ENCODE measurements at places on chromosomes 2 and 18.

DNA sequence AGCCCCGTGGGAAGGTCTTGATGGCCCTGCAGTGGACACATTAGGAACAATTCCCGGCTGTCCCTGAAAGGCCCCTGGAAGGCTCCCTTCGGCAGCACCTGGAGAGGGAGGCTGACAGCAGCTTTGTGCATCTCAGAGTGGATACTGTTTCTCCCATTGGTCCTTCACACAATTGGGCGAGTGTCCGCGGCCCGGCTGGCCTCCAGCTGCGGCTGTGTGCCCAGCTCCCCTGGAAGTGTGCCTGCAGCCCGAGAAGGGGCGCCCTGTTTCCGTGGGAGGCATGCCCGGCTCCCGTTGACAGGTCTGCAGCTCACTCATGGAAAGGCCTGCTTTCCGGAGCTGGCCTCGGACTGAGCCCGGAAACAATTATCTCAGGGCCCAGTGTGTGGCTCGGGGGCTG lies 103.7 kb downstream of the LPIN1 start:
- H3K27me3 ChIP-seq = no peaks in the 10 kb centered on the region
- no peaks in the 10 kb centered on the region for H3K4me1 ChIP-seq
- no peak overlapping the region for H3K4me3 ChIP-seq
- no peak for DNase-seq
- no peaks in the 10 kb centered on the region for H3K36me3 ChIP-seq

- H3K4me3 ChIP-seq = no peak overlapping the region
- H3K4me1 ChIP-seq = no peaks in the 10 kb centered on the region
- H3K36me3 ChIP-seq = no peaks in the 10 kb centered on the region
- H3K27me3 ChIP-seq = no peaks in the 10 kb centered on the region
- DNase-seq = peak; percentile 43
- no peak overlapping the region for H3K27ac ChIP-seq
These were observed 601.0 kb downstream of the SLC4A3 start for GRCh38 chr2:220228310-220229006.

DNA sequence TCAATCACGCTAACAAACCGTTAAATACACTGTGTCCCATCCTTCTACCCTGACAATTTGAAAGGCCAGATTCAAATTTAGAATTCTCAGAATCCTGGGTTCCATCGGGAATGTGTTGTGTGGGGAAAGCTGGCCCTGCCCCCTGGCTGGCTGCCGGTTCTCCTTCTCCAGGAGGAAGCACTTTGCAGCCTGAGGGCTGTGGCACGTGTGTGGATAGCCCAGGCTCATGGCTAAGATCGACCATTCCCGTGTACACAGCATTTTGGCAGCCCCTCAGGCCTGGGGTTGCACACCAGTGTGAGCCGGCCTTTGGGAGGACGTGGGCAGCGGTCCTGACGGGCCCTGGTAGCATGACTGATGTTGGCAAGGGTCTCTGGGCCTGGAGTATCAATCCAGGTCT lies 51.0 kb upstream of the ROCK2 start:
- no peak for DNase-seq
- no peak overlapping the region for H3K27ac ChIP-seq
- H3K36me3 ChIP-seq = no peaks in the 10 kb centered on the region
- H3K4me1 ChIP-seq = peaks cover 2% of the 10 kb centered on the region
- H3K4me3 ChIP-seq = no peak overlapping the region
- H3K27me3 ChIP-seq = no peaks in the 10 kb centered on the region

GRCh38 chr2:146240391-146240790 lies 1604.4 kb upstream of the ACVR2A start:
- no peak overlapping the region for H3K27ac ChIP-seq
- no peak overlapping the region for H3K4me3 ChIP-seq
- no peaks in the 10 kb centered on the region for H3K36me3 ChIP-seq

- H3K4me1 ChIP-seq = no peaks in the 10 kb centered on the region
- no peaks in the 10 kb centered on the region for H3K36me3 ChIP-seq
- no peak overlapping the region for H3K27ac ChIP-seq
- H3K4me3 ChIP-seq = no peak overlapping the region
- H3K27me3 ChIP-seq = no peaks in the 10 kb centered on the region
These were observed 142.6 kb upstream of the ITGA4 start for GRCh38 chr2:181314551-181314950.

DNA sequence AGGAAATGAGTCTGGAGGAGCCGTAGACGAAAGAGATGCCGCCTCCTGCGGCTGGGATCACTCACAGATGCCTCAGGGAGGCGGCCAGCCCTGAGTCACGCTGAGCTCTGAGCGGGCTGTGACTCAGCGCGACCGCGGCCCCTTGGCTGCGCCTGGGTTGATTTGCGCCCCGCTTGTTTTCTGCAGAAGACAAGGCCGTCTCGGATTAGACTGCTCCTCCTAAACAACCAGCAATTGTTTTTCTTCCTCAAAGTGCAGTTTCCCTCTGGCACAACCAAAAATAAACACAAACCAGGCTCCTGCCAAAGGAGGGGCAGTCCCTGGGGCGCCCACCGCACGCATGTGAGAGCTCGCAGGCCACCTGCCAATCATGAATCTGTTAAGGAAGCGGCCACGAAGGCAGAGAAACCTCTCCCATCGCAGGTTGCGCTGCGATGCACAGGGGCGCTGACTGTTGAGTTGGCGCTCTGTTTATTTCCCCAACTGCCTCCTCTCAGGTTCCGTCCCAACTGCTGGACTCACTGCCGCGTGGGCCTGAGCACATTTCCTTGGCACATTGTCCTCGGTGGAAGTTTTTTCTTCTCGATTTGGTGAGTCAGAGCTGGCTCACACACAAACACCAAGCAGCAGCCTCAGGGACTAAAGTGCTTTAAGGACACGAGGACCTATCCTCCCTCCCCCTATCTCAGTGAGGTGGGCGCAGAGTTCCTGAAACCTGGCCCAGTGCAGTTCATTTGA lies 85.2 kb upstream of the NDUFV2 start:
- H3K4me3 ChIP-seq = no peak overlapping the region
- no peaks in the 10 kb centered on the region for H3K4me1 ChIP-seq
- no peaks in the 10 kb centered on the region for H3K36me3 ChIP-seq
- peak overlapping the region; percentile 13 for H3K27ac ChIP-seq

- DNase-seq = no peak
- no peak overlapping the region for H3K4me3 ChIP-seq
- H3K27me3 ChIP-seq = no peaks in the 10 kb centered on the region
- no peak overlapping the region for H3K27ac ChIP-seq
- no peaks in the 10 kb centered on the region for H3K4me1 ChIP-seq
These were observed 35.8 kb downstream of the SCG2 start for GRCh38 chr2:223566396-223566795.

GRCh38 chr2:104092886-104093285 lies 761.0 kb upstream of the POU3F3 start:
- no peak overlapping the region for H3K4me3 ChIP-seq
- H3K27me3 ChIP-seq = no peaks in the 10 kb centered on the region
- no peaks in the 10 kb centered on the region for H3K4me1 ChIP-seq
- no peak for DNase-seq

GRCh38 chr2:201879996-201880395 lies 73.7 kb downstream of the CDK15 start:
- no peak overlapping the region for H3K4me3 ChIP-seq
- no peaks in the 10 kb centered on the region for H3K27me3 ChIP-seq
- H3K4me1 ChIP-seq = peaks cover 4% of the 10 kb centered on the region
- DNase-seq = no peak
- H3K27ac ChIP-seq = no peak overlapping the region
- no peaks in the 10 kb centered on the region for H3K36me3 ChIP-seq

GRCh38 chr2:37300578-37300977 lies 24.1 kb downstream of the PRKD3 start:
- no peak for DNase-seq
- no peak overlapping the region for H3K27ac ChIP-seq
- H3K27me3 ChIP-seq = no peaks in the 10 kb centered on the region
- H3K4me1 ChIP-seq = peaks cover 8% of the 10 kb centered on the region

GRCh38 chr2:65450393-65450792 lies 18.0 kb upstream of the SPRED2 start:
- no peak for DNase-seq
- no peak overlapping the region for H3K4me3 ChIP-seq
- H3K27me3 ChIP-seq = no peaks in the 10 kb centered on the region

DNA sequence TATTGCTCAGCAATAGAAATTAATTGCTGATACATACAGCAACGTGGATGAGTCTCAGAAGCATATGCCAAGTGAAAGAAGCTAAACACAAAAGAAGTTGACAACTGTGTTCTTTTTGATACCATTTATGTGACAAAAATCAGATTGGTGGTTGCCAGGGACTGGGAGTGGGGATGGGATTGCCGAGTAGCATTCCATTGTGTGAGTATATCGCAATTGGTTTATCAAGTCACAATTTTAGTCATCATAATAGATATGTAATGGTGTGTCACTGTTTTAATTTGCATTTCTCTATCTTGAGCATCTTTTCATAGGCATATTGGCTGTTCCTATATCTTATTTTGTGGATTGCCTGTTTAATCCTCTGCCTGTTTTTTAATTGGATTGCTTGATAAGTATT lies 20.9 kb downstream of the STRADB start:
- no peak overlapping the region for H3K27ac ChIP-seq
- no peak for DNase-seq
- H3K4me3 ChIP-seq = no peak overlapping the region
- H3K4me1 ChIP-seq = no peaks in the 10 kb centered on the region
- H3K36me3 ChIP-seq = no peaks in the 10 kb centered on the region

- no peak overlapping the region for H3K4me3 ChIP-seq
- no peaks in the 10 kb centered on the region for H3K4me1 ChIP-seq
- DNase-seq = no peak
- no peaks in the 10 kb centered on the region for H3K36me3 ChIP-seq
These were observed 27.6 kb upstream of the KYNU start for GRCh38 chr2:142849820-142850219.

- no peaks in the 10 kb centered on the region for H3K36me3 ChIP-seq
- no peak overlapping the region for H3K4me3 ChIP-seq
- H3K27me3 ChIP-seq = no peaks in the 10 kb centered on the region
- DNase-seq = no peak
- no peak overlapping the region for H3K27ac ChIP-seq
- no peaks in the 10 kb centered on the region for H3K4me1 ChIP-seq
These were observed 44.2 kb upstream of the RAB6D start for GRCh38 chr2:131408207-131408606.

GRCh38 chr2:230773039-230773773 lies 60.6 kb downstream of the CAB39 start:
- H3K27me3 ChIP-seq = no peaks in the 10 kb centered on the region
- H3K4me1 ChIP-seq = peaks cover under 1% of the 10 kb centered on the region
- no peaks in the 10 kb centered on the region for H3K36me3 ChIP-seq
- no peak overlapping the region for H3K4me3 ChIP-seq
- no peak for DNase-seq

DNA sequence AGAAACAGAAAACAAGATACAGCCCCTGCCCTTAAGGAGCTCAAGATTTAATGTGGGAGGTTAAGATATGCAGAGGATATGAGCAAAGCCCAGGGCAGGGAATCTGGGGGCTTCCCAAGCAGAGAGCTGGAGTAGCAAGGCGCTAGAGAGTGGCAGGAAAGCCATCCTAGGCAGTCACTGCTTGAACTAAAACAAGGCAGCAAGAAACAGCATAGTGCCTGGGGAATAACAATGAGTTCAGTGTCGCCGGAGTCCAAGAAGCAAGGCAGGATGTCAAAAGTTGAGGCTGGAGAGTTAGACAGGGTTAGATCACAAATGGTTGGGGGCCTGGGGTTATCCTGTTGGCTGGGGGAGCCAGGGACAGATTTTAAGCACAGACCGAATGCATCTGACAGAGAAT lies 24.6 kb downstream of the CDH2 start:
- peaks cover 37% of the 10 kb centered on the region for H3K4me1 ChIP-seq
- DNase-seq = peak; percentile 60
- peak overlapping the region; percentile 35 for H3K27ac ChIP-seq
- H3K4me3 ChIP-seq = no peak overlapping the region
- H3K27me3 ChIP-seq = no peaks in the 10 kb centered on the region

GRCh38 chr2:51953931-51954330 lies 922.0 kb upstream of the NRXN1 start:
- no peak for DNase-seq
- H3K36me3 ChIP-seq = no peaks in the 10 kb centered on the region
- H3K4me1 ChIP-seq = no peaks in the 10 kb centered on the region
- no peak overlapping the region for H3K4me3 ChIP-seq

DNA sequence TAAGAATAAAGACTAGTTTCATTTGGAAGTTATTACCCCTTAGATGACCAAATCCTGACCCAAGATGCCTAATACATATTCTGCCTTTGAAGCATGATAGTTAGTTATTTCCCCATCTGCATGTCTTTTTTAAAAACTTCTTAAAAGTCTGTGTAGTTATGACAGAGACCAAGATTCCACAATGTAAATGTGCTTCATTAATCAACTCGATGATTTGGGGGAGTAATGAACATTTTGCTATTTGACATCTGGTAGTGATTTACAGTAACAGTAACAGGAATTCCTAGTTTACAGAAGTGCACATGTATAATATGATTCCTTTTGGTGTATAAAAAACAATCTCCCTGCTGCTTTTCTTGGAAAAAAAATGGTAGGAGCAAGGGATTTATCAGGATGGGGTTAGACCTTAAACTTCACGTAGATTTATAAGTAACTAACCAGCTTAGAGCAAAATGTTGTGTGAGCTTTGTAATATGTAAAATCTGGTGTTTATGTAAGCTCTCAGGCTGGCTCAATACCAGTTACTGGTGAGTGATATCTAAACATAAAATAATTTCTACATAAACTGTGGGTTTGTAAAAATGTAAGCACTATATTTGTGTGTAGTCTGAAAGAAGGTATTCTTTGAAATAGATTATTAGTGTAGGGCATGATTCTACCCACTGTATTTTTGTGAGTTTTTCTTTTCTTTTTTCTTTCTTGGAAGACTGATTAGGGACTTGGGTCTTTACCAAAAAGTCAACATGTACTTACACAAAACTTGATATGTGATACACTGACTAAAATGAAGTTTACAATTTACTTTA lies 641.6 kb downstream of the EPHA4 start:
- H3K27ac ChIP-seq = no peak overlapping the region
- no peak for DNase-seq
- no peaks in the 10 kb centered on the region for H3K36me3 ChIP-seq
- no peak overlapping the region for H3K4me3 ChIP-seq
- H3K4me1 ChIP-seq = no peaks in the 10 kb centered on the region
- H3K27me3 ChIP-seq = no peaks in the 10 kb centered on the region

Data from mesendoderm (in vitro differentiated cells).